ENCODE measurements at places on chromosomes 4 and X.

DNA sequence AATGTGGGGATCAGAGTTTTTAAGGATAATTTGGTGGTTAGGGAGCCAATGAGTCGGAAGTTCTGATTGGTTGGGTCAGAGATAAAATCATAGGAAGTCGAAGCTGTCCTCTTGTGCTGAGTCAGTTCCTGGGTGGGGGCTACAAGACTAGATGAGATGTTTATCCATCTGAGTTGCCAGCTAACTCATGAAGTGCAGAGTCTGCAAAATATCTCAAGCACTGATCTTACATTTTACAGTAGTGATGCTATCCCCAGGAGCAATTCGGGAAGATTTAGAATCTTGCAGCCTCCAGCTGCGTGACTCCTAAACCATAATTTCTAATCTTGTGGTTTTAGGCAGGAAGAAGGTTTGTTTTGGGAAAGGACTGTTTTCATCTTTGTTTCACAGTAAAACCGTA lies 565.8 kb upstream of the SPANXN1 start:
- DNase-seq, result no peak

DNA sequence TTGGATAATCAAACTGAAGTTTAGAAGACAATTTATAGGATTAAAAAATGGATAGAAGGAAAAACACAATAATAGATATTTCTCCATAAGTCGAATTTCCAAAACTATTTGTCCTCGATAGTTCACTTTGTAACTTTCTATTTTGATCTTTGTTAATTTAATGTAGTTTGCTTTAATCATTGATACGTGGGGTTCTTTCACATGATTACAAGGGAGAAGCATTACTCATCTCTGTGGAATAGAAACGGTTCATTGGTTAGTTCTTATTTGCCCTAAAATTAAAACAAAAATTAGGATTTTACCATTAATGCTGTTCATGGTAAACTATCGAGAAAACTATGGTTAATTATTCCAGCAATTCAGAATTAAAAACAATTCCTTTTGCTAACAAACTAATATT lies 2.1 kb downstream of the TET2 start:
- DNase-seq, result no peak

DNA sequence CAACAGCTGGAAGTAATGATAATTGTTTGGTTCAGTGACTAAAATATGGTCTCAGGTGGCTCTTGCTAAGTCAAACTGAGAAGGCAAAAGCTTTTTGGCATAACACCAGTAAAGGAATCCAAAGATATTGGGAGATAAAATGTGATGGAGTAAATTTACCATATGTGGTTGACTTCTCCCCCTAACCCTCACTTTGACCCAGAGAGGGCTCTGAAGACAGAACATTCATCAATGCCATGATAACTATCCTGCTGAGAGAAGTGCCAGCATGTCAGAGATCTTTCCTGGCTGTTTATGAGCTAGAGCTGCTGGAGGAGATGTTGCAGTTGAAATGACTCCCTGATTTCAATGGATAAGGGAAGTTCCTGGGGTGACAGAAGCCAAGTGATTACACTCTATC lies 213.4 kb downstream of the SPCS3 start:
- no peak for DNase-seq

- no peak for DNase-seq
Observed at GRCh38 chrX:32269866-32270265, 941.5 kb downstream of the DMD start.

- no peak for DNase-seq
Observed at GRCh38 chrX:32150141-32150540, 1061.2 kb downstream of the DMD start.

DNA sequence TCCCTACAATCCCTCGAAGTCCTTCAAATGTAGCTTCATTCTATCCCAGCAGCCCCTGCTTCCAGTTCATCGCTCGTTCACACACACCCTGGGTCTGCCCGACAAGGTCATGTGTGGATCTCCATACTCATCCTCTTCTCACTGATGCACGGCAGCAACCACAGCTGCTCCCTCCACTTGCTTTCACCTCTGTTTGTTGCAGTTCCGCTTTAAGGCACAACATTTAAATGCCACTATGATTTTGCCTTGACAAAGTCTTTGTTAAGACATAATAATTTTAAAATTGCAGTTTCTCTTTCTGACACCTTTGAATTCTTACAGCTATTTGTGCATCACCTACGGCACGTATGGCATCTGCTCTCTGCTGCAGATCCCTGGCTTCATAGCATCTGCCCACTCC lies 1.8 kb downstream of the ODAPH start:
- no peak for DNase-seq

DNA sequence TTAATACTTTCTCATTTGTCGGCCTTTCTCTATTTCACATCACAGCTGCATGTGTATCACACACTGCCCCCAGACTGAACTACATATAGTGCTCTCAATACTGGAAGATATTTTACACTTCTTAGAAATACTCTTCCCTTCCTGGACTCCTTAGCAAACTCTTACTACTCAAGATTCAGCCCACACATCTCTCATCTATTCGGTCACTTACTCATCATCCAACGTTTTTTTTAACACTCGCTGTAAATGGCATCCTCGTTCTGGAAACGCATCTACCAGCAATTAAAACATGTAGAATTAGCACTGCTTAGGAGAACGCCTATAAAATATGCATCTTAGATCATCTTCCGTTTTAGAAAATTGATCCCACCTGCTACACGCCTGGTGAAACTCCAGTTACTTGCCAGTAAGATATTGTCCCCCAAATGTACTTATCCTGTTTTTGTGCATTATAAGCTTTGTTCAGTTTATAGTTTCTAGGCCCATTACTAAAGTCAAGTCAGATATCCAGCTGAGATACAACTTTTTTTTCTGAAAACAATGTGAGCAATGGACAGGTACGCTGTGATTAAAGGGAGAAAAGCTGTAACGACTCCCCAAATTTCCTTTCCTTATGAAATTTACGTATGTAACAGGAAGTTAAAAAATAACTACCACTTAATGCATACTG lies 1.0 kb downstream of the LRP2BP start:
- no peak for DNase-seq

- no peak for DNase-seq
Observed at GRCh38 chrX:12089740-12090139, 48.5 kb upstream of the FRMPD4 start.

Measured in stimulated activated CD8-positive, alpha-beta memory T cell treated with anti-CD3 and anti-CD28 coated beads, Interleukin-4, amount 100 ng/mL, for 1 hour (primary cell).